Kidney (tissue), 22 donors: ENCODE measurements at places on chromosomes 4 and X. TPM values are rescaled to one million over a fixed set of nuclear protein-coding genes. Genes with fewer than 3 reads are reported as not detected.

- no peak for DNase-seq
Observed at GRCh38 chr4:145531223-145531622, 49.6 kb downstream of the SMAD1 start.

DNA sequence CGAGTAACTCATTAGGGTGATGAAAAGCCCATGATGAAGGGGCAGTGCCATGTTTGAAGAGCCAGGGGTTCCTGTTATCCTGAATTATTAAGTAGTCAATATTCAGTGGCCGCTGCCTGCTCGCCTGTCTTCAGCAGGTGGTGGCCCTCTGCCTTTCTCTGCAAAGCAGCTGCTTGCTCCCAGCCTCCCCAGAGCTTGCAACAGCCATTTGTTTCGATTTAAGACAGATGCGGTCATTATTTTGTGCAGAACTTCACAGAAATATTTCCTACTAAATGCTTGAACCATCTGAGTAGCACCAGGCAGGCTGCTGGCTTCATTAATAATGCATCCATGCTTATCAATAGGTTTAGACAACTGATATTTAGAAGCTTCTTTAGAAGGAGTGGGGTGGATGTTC, 104.3 kb upstream of the TTC29 start:
- DNase-seq = no peak

DNA sequence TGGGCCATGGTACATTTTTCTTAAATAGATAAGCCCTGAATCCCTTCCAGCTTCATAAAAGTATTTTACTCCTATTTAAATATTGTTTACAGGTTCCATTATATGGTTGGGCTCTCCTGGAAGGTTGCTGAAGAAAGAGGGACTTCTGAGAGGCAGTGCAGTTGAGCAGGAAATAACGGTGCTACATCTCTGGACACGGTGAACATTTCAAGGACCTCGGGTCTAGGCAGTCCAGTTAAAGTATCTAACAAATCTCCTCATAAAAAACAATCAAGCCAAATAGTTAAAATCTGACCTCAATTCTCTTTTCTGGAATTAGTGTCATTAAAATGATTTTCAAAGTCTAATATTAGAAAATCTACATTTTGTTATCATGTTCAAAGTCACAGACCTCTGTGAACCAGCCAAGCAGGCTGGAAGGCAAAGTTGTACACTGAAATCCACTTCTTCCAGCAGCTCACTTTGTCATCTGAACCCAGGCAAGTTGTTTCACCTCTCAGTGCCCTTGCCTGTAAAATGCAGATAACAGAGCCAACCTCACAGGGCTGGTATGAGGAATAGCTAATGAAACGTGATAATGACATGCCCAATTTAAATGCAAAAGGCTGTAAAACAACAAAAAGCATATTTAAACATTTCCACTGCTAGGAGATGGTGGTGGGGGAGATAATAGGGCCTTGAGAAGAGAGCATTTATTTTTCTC, 267.0 kb upstream of the KLF3 start:
- no peak for DNase-seq

GRCh38 chrX:39688576-39689375, 409.0 kb downstream of the BCOR start:
- peak; percentile 87 for DNase-seq

GRCh38 chr4:39524161-39524957, 2.9 kb downstream of the UGDH start:
- no peak for DNase-seq

- no peak for DNase-seq
Observed at GRCh38 chr4:108427946-108428485, 192.4 kb upstream of the RPL34 start.

GRCh38 chr4:101153653-101154052, 193.7 kb downstream of the PPP3CA start:
- DNase-seq = no peak

DNA sequence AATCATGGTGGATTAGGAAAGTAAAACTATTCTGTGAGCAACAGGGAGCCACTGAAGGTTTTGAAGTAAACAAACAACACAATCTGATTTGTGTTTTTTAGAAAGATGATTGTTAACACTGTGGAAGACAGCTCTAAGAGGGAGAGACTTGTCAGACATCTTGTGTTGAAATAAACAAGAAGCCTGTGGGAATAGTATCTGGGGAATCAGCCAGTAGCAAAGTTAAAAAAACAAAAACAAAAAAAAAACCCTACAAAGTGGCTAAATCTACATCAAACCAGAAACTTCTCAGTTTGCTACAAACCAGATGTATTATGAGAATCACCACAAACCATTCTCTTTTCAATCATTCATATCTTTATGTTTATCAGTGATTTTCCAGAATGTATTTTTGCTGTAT, 125.7 kb upstream of the GPC4 start:
- no peak for DNase-seq

- peak; percentile 43 for DNase-seq
Observed at GRCh38 chrX:155027509-155028066, 944 bp downstream of the FUNDC2 start.

- DNase-seq = peak; percentile 87
Observed at GRCh38 chrX:119693040-119693995, at the start of gene SEPTIN6. TSS of gene SEPTIN6 (minus strand) at chrX:119693168. CDS start at chrX:119693105, 63 bp downstream.

- no peak for DNase-seq
Observed at GRCh38 chrX:101370888-101371504, 15.0 kb downstream of the BTK start.

DNA sequence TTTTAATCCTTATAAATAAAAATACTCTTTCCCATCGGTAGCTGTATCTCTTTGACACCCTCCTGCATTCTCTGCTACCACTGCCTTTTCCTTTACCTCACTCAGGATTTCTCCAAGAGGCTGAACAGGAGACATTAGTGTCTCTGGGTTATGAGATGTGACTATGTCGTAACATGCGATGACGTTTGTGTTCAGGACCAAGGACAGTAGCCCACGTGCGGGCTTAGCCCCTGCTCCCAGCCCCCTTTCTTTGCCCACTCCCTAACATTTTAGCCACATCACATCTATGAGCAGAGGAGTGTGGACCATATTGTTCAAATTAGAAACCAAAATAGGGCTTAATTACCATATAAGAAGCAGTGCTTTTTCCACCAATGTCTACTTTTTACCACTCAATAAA, 369.3 kb downstream of the FBXW7 start:
- DNase-seq = peak; percentile 80

DNA sequence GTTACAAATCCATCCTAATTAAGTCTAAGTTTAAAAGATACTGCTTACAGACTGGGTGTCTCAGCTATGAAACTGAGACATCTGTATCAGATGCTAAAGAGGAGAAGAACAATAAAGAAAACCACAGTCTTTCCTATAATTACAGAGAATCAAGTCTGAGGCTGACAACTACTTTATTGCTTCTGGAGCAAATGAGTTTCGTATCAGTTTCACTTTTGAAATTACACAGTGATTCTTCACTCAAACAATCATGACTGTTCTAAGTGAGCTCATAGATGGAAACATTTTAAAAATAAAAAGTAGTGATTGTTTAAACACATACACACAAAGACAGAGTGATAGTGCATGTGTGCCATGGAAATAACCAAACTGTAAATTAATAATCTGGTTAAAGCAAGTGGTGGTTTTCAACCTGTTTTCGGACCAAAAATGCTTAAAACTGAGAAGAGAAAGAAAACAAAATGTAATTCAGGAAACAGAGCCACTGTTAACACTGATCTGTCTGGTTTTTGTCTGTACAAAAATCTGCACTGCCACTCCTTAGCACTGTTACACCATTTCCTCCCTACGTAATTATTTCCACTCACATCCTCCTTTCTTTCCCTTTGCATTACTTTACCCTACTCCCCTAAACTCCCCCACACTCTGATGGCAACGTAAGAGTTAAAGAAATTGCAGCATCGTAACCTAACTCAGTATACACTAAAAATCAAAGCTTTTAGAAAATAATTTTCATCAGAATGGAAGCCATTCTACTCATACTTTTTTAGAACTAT, 12.5 kb downstream of the RFC1 start:
- DNase-seq = no peak

GRCh38 chr4:142330311-142330710, 515.8 kb downstream of the INPP4B start:
- DNase-seq = no peak

- DNase-seq = peak; percentile 67
Observed at GRCh38 chr4:120517966-120518365, 404.6 kb downstream of the PRDM5 start.

The IDS gene
- 19.6 TPM for polyA plus RNA-seq

The GPRIN3 gene
- 2.2 TPM for polyA plus RNA-seq

The RENBP gene
- polyA plus RNA-seq = 78.2 TPM

The DCAF12L1 gene
- polyA plus RNA-seq = 0.41 TPM

The PABPC1L2A gene
- not detected for polyA plus RNA-seq
